DMS79 (cell line): ENCODE measurements at places on chromosomes 2 and 18.
A peak's percentile ranks its signal among the peaks of the same experiment; 100 is the strongest.

DNA sequence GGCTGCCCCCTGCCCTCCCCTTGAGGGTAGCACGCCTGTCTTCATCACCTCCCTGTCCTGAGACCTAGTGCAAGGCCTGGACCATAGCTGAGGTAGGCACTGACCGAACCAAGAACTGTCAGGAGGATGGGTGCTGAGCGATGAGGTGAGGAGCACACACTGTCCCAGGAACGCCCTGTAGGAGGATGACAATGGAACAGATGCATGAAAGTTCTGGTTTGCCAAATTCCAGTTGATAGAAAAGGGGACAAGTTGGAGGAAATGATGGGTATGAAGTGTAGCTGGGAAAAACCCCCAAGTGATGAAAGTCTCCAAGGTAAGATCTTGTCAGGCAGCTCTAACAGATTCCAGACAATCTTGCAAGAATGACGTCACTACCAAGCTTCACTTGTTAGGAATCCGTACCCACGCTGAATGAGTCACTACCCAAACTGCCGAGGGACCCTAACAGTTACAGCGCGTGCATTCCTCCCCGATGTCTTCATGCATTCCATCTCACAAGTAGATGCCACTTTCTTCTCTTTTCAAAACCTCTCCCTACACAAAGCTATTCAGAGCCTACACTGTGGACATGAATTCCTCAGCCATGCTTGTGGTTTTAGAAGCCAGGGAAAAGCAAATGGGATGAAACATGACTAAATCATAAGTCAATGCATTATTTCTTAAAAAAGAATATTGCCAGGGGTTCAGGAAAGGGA lies 27.6 kb downstream of the MRPL33 start:
- DNase-seq, result no peak

DNA sequence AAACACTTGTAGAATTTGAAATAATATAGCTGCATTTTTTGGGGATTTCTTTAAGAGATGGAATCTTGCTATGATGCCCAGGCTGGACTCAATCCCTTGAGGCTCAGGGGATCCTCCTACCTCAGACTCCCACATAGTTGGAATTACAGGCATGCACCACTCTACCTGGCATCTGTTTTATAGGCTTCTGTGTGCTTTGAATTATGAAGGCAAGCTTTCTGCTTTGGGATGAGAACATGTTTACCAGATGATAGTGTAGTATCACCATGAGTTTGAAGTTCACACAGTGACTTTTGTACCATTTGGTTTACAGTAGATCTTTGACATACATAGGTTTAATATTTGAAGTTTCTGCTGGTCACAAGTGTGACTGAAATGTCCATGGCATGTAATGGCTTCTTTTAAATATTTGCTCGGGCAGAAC lies 10.7 kb downstream of the CNOT11 start:
- DNase-seq, result no peak

- DNase-seq, result no peak
Observed at GRCh38 chr2:240136671-240137292, 677 bp upstream of the COPS9 start.

DNA sequence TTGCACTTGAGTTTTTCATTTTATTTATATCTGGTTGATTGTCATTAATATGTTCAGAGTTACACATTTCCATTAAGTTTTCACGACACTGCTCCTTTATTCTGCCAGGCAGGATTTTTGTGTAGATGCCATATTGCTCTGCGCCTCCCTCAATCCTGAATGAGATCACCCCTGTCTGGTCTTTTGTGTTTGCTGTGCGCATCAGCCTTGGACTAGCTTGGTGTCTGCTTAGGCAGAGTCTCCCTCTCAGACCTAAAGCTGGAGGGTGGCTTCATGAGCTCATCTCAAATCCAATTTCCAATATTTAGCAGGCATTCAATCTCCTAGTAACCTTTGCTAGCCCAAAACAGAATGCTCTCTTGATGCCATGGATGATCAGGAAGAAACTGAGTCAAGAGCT lies 137.4 kb downstream of the SMAD7 start:
- no peak for DNase-seq

GRCh38 chr2:232501794-232502390 lies 14.3 kb upstream of the ECEL1 start:
- no peak for DNase-seq

GRCh38 chr18:63579616-63580015 lies 7.5 kb upstream of the SERPINB13 start:
- no peak for DNase-seq

GRCh38 chr2:85790499-85791188 lies 36.9 kb downstream of the ATOH8 start:
- peak; percentile 23 for DNase-seq

GRCh38 chr18:63603772-63604171 lies 16.6 kb downstream of the SERPINB13 start:
- no peak for DNase-seq

DNA sequence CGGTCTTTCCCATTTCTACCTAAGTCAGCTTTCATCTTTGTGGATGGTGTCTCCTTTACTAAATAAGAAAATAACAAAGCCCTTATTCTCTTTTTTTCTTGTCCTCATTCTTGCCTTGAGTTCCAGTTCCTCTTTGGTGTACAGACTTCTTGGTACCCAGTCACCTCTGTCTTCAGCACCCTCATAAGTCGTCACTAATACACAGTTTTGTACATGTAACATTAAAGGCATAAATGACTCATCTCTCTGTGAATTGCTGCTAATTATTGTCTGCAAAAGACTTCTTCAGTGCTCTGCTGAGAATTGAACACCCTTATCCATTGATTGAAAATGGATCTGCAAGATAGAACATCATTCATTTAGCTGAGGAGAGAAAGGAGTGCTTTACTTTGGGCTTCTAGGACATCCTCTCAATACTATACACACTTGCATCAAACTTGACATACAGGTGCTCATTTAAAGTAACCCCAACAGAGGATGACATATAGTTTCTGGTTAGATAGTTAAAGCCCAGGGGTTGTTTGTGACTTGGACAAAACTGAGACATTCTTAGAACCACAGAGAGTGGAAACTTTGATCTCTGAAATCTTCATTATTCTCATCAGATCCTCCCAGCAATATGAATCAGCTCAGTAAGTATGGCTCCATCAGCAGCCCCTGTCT lies 97.0 kb downstream of the XRCC5 start:
- DNase-seq, result no peak

- DNase-seq, result no peak
Observed at GRCh38 chr2:227687189-227687588, 20.6 kb downstream of the SCYGR5 start.

DNA sequence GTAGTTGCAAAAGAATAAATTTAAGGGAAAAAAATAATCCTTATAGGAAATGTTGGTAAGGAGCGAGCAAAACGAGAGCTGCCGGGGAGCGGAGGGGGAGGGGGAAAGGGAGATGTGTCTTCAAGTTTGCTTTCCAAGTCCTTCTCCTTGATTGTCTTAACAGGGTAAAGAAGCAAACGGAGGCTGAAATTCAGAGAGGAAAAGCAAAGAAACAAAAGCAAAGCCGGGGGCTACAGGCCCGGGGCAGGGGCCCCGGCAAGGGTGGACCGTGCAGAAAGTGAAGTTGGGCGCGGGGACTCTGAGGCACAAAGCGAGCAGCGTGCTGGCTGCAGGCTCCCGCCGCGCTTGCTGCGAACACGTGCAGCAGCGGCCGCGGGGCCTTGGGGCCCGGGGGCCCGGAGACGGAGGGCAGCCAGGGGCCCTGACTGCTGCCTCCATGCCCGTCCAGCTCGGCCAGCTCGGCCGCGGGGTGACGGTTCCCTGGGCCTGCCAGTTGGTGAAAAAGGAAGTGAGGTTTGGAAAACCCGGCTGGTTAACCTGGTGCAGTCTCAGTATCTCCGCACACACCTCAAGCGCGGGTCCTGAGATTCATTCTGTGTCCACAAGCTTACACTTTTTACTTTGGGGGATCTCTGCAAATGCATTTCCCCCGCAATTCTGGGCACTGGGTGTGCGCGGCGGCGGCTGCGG lies 4.1 kb downstream of the BCL11A start:
- DNase-seq, result no peak

DNA sequence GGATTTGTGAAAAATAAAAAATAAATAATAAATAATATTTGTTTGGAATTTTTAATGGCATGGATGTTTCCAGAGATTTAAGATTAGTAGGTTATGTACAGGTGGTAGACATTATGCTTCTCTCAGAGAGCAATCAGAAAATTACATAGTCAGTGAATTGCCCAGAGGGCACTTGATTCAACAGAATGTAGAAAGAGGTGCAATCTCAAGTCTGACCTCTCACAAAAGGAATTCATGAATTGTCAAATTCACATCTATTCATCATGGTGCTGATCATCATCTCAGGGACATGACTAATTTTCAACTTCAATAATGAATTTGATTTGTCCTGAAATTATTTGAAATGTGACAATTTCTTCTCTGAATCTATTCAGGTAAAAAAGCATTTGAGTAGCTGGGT lies 172.5 kb downstream of the PDE11A start:
- no peak for DNase-seq

GRCh38 chr2:48268671-48269070 lies 261.3 kb upstream of the STON1 start:
- no peak for DNase-seq

DNA sequence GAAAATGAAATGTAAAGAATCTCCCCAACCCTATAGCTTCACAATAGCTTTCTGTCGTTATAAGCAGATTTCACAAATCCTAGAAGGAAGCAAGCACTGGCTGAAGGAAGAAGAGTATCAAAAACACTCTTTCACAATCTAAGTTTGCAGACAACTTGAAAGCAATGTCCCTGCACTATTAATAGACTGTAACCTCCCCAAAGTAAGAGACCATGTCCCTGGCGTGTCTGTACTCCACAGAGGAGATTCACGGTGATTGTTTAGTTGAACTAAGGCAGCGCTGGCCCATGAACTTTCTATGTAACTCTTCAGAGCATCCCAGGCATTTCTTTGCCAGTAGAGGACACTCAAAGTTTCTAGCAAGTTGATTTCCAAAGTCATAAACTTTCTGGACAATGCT lies 128.0 kb upstream of the HNRNPA3 start:
- DNase-seq, result no peak

DNA sequence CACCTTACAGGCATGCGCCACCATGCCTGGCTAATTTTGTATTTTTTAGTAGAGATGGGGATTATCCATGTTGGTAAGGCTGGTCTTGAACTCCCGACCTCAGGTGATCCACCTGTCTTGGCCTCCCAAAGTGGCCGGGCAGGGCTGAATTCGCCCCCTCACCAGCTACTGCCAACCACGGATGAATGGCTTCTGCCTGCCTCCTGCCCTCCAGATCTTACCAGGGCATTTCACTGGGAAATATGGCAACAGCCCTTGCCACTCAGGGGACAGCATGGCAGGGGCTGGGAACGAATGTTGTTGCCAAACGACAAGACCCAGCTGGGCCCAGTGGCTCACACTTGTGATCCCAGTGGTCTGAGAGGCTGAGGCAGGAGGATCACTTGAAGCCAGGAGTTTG lies 1.8 kb upstream of the ALPP start:
- no peak for DNase-seq

GRCh38 chr2:241550616-241551580 lies 7.6 kb upstream of the BOK start:
- peak; percentile 96 for DNase-seq

GRCh38 chr2:118815314-118815713 lies 32.1 kb downstream of the EN1 start:
- DNase-seq, result no peak

GRCh38 chr2:26035090-26035743 lies 1.3 kb downstream of the RAB10 start:
- DNase-seq, result no peak

GRCh38 chr2:148530350-148530749 lies 114.2 kb upstream of the EPC2 start:
- DNase-seq, result no peak

DNA sequence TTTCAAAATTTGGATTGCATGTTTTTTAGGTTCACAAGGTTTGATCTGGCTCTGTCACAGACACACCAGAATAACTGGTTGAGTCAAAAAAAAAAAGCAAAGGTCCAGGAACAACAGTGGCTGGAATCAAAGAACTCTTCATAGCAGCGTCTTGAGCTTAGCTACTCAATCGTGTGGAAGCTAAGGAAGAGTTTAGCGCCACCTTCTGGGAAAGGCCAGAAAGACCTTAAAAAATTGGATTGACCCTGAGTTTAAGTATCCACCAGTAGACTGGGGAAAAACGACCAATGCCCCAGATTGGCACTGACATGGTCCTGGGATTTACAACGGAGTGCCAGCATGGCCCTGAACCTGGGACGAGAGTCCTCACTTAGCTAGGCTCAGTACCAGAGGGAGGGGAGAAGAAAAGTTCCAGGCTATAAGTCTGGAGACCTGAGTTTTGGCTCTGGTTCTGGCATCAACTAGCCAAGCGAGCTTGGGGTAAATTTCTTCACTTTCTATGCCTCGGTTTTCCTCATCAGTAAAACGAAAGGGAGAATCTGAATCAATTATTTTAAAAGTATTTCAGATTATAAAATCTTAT lies 71.1 kb upstream of the TFCP2L1 start:
- DNase-seq, result peak; percentile 54

DNA sequence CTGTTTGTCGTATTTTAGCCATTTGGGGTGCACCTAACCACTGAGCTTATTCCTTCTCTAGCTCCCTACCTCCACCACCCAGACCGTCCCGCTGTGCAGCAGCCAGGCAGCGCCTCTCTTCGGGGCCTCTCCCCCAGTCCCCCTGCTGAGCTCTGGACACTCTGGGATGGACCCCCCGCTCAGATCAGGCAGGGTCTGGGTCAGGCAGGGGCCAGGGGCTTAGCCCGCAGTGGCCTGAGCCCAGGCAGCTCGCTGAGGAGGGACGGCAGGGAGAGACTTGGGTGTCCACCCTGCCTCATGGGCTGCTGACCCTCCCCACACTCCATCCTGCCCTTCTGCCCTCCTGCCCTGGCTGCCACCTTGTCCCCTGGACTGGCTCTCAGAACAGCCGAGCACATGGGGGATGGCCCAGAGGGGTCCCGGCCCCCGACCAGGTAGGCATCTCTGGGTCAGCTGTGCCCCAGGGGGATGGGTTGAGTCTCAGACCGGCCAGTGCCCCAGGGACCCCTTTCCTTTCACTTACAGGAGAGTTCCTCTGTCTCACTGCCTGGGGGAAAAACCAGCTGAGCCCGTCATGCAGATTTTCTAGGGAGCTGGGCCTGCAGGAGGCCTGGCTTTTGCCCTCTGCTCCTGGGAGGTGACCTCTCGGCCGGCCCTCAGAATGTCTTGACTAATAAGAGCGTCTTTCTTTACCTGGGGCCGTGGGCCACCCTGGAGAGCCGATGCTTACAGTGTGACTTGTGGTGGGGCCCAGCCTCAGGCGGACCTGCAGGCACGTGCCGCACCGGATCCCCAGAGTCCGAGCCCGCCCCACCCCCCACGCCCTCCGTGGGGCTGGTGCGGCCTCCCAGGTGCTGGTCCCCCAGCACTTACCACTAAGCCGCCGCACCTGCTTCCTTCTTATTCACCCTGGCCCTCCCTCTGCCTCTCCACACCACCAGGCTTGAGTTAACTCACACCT lies 22.8 kb upstream of the PXDN start:
- no peak for DNase-seq

- peak; percentile 60 for DNase-seq
Observed at GRCh38 chr2:44972771-44973535, 31.5 kb downstream of the SIX3 start.

GRCh38 chr2:138475277-138475776 lies 26.2 kb upstream of the SPOPL start:
- DNase-seq, result no peak

DNA sequence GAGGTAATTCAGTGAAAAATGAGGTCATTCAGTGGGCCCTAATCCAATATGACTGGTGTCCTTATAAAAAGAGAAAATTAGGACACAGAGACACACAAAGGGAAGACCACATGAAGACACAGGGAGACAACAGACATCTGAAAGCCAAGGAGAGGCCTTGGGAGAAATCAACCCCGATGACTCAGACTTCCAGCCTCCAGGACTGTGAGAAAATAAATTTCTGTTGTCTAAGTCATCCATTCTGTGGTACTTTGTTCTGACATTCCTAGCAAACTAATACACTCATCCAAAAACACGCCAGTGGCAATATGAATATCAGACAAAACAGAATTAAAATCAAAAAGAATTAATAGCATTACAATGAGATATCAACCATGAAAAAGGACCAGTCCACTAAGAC lies 303.7 kb downstream of the SS18 start:
- DNase-seq, result no peak
